ENCODE measurements at places on chromosomes 7 and 10.

DNA sequence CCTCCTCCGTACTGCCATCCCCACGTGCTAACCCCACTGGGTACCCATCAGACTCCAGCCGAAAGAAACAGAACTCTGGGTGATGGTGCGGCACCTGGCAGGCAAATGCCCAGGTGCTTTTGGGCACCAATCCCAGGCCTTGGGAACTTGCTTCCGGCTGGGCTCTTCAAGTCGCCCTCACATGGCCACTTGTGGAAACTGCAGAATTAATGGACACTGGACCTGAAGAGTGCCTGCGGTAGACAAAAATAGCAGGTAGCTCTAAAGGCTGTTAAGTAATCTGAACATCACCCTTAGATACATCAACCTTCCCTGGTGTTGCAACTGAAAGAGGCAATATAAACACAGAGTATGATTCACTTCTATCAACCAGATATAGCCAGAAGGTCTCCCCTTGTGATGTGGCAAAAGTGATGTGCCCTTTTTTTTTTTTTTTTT lies 644.4 kb downstream of the GRM8 start:
- peak; percentile 10 for DNase-seq

DNA sequence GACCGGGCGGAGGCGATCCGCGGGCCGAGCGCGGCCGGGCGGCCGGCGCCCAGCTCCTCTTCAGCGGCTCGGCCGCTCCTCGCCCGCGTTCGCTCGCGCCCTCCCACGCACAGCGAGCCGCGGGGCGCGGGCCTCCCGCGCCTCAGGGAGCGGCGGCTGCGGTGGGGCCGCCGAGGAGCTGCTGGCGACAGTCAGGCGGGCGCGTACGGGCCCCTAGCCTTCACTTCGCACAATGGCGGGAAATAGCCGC lies at the start of gene MCMBP:
TSS of gene MCMBP (minus strand) at position 234 of the 250 bp plus-strand sequence. CDS start 259 bp downstream, outside the sequence.
- no peak for DNase-seq

DNA sequence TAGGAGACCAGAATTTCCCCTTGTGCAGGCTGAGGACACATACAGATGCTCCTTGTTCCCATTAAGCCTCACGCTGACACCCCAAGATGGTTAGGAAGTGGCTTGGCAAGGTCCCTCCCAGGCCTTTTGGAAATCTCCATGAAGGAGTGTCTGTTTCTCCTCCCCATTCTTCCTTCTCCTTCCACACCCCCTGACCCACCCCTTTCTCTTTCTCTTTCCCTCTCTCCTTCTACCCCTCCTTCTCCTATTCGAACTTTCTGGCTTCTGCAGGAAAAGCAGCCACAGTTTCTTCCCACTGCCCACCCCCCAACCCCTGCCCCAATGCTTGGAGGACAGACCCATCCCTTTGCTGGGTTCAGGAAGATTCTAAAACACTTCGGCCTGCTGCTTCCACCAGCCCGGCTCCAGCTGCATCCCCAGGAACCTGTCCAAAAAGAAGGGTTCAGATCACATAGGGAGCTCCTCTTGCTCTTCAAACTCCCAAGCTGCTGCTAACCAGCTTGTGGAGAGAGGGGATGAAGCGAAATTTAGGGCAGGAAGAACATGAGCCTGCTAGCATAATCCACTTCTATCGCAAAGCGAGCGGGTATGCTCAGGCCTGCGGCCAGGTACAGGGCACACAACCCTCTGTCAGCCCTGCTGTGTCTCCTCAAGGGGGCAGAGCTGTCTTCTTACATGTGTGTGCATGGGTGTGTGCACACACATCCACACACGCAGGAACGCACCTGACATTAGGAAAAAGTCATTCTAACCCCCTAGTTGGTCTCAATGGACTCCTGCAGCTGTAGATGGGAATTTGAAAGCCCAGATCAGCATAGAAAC lies 80.4 kb downstream of the PPP1R3C start:
- no peak for DNase-seq

GRCh38 chr10:125037145-125037877 lies 95.4 kb downstream of the ZRANB1 start:
- peak; percentile 72 for DNase-seq

DNA sequence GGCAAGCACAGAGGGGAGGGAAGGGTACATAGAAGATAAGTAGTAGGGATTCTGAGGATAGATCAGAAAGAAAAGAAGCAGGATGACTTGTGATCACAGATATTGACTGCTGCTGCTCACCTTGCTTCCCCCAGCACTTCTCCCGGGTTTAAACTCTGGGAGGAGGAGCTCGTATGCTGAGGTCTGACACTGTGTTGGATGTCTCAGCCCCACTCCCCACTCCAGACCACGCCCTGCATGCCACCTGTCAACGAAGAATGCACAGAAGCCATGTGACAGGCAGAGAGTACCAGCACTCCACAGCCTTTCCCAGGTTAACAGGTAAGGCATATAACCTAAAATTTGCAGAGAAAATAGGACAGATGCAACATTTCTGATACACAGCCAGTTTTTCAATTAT lies 388.9 kb downstream of the TNS3 start:
- peak; percentile 68 for DNase-seq

GRCh38 chr10:124722798-124723783 lies 21.1 kb downstream of the FAM53B start:
- DNase-seq, result peak; percentile 29

DNA sequence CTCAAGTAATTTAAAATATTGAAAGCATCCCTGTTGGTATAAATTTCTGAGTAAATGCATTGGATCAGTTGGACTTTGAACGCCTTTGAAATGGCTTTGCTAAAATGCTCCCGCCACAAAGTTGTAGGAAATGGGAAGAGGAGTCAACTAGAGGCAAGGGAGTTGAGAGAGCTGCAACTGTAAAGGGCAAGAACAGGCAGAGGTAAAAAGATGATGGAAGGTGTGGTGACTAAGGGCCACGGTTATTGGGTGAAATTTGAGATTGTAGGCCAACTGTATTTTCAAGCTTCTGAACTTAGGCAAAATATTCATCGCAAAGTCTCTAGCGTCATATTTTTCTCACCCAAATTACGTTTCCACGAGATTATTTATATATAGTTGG lies 595 bp upstream of the SUMF2 start:
- DNase-seq, result peak; percentile 38

- no peak for DNase-seq
Observed at GRCh38 chr7:15707570-15707969, 21.1 kb upstream of the MEOX2 start.

DNA sequence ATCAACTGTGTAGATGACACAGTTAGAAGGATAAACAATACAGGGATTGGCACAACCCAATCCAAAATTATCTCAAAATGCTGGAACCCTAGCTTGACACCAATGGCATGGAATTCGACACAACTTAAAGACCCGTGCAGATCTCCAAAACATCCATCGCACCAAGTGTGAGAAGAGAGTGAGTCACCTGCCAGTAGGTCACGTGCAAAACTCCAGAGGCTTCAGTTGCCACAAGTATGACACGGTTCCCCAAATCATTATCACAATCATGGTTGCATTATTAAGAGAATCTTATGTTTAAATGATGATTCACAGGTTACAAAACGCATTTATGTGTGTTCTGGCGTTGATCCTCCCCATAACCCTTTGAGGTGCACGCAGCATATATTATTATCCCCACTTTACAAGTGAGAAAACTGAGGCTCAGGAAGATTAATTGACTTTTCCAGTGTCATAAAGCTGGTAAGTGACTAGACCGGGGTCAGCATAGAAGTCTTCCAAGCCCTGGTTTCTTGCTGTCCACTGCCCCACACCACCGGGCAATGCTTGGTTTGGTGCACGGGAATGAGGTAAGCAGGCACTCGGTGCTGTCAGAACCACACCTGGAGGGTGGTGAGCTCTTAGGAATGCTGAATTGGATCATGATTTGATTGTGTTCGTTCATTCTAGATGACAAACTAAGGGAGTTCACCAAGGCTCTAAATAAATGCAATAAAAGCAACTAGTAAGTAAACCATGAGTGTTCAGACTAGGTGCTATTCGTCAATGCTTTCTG lies 23.6 kb upstream of the STK17A start:
- DNase-seq, result peak; percentile 19
